NCI-H1436 (cell line): ENCODE measurements at places on chromosomes 6 and 20.

DNA sequence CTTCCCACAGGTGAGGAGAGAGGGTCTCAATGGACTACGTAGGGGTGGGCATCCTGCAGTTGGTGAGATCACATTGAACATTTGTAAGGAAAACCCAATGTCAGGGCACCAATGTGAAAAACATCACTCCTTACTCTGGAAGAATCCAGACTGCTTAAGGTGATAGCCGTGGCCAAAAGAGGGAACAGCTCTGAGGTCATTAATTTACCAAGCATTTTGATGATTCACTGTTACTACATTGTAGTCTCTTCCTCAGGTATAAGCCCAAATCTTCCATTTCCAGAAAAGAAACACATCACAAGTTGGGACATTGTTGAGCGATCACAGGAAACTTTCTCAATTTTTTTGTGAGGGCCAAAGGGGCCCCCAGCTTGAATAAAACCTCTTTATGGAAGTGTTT, 61.1 kb upstream of the SPTLC3 start:
- no peak for DNase-seq

- no peak for DNase-seq
Observed at GRCh38 chr6:20533746-20534294, 437 bp upstream of the CDKAL1 start.

DNA sequence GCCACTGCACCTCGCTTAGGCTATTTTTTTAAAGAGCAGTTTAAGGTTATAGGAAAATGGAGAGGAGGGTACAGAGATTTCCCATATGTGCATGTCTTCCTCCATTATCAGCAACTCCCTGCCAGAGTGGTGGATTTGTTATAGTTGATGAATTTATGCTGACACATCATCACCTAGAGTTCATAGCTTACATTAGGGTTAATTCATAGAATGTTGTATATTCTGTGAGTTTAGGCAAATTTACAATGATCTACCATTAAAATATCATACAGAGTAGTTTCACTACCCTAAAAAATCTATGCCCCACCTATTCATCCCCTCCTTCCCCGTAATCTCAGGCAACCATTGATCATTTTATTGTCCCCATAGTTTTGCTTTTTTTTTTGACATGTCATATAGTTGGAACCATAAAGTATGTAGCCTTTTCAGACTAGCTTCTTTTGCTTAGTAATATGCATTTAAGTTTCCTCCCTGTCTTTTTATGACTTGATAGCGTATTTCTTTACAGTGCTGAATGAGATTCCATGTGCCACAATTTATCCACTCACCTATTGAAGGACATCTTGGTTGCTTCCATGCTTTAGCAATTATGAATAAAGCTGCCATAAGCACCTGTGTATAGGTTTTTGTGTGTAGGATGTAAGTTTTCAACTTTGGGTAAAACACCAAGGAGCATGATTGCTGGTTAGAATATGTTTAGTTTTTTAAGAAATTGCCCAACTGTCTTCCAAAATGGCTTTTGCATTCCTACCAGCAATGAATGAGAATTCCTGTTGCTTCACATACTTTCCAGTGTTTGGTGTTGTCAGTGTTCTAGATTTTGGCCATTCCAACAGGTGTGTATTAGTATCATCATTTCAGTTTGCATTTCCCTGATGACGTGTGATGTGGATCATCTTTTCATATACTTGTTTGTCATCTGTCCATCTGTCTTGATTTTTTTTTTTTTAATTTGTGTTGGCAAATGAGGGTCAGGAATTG, 60.2 kb downstream of the NCOA3 start:
- DNase-seq, result no peak

- no peak for DNase-seq
Observed at GRCh38 chr6:118917546-118918328, 17.2 kb downstream of the MCM9 start.

- DNase-seq, result no peak
Observed at GRCh38 chr6:17831135-17831534, 124.4 kb upstream of the NUP153 start.
